Keratinocyte (primary cell): ENCODE measurements at places on chromosomes 2 and 18. TPM values are rescaled to one million over a fixed set of nuclear protein-coding genes. Genes with fewer than 3 reads are reported as not detected.

Gene C2orf80
- polyA plus RNA-seq = not detected in 3 replicates

Gene GYPC
- polyA plus RNA-seq = not detected in 3 replicates

Gene MAL
- not detected in 3 replicates for polyA plus RNA-seq

Gene GAREM1
- 2.8 to 3.8 TPM (median 3.6 TPM) in 3 replicates for polyA plus RNA-seq

Gene HES6
- polyA plus RNA-seq = 0.76 to 0.80 TPM (median 0.77 TPM) in 3 replicates

Gene C2orf15
- 0.31 to 0.75 TPM (median 0.48 TPM) in 3 replicates for polyA plus RNA-seq

Gene BCL11A
- polyA plus RNA-seq = 3.8 to 5.3 TPM (median 5.0 TPM) in 3 replicates

Gene PROM2
- 11.4 to 21.2 TPM (median 16.8 TPM) in 3 replicates for polyA plus RNA-seq

Gene NYAP2
- polyA plus RNA-seq = not detected in 3 replicates

Gene CRYGD
- polyA plus RNA-seq = not detected in 3 replicates

Gene RELCH
- polyA plus RNA-seq = 9.4 to 21.8 TPM (median 20.1 TPM) in 3 replicates

Gene MARCHF4
- polyA plus RNA-seq = 2.4 to 9.2 TPM (median 5.3 TPM) in 3 replicates

Gene C1QL2
- not detected in 3 replicates for polyA plus RNA-seq

Gene ATG9A
- 54.2 to 60.6 TPM (median 58.8 TPM) in 3 replicates for polyA plus RNA-seq

Gene MALL
- 11.1 to 80.8 TPM (median 29.0 TPM) in 3 replicates for polyA plus RNA-seq

DNA sequence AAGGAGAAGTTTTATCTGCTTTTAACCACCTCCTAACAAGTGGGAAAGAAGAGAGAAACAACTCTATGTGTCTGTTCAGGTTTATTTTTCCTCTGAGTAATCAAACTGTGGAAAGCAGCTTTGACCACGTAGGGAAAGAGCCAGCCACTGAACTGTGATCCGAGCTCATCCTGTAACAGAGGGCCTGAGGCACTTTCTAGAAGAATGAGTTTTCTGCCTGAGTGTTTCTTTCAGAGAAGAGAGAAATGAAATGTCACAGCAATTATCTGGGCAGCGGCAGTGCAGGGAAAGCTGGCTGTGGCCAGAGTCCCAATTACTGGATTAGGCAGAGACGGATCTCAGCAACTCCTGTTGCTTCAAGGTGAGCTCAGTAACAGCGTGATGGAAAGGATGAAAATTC lies 151.9 kb downstream of the CD226 start:
- DNase-seq = no peak

- DNase-seq = no peak
These were observed 3.0 kb downstream of the PIEZO2 start for GRCh38 chr18:11146238-11146946.

DNA sequence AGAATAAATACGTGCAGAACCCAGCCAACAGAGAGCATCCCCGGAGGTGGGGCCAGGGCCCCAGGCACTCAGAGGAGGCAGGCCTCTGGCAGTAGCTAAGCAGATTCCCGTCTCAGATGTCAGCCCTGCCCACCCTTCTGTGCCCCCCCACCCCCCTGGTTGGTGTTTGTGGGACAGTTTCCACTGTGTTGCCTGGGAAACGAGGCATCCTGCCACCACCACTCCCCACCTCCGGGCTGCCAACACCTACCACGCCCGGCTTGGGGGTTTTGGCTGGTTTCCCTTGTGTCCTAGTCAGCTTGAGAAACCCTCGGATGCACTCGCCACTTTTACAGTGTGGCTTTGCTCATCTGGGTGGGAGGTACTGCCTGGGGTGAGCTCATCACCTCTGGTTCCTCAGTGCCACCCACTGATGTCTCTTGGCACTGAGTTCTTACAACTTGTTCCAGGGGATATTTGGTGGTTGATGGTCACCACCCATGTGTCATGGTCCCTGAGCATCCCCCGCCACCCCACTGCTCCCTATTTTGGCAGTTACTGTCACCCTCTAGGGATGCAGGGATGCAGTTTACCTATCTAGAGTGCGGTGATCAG lies 72.4 kb upstream of the YWHAQ start:
- peak; percentile 57 for DNase-seq

GRCh38 chr2:4914551-4914950 lies 777.6 kb upstream of the SOX11 start:
- no peak for DNase-seq

GRCh38 chr18:66160007-66160406 lies 409.2 kb downstream of the CDH7 start:
- no peak for DNase-seq

DNA sequence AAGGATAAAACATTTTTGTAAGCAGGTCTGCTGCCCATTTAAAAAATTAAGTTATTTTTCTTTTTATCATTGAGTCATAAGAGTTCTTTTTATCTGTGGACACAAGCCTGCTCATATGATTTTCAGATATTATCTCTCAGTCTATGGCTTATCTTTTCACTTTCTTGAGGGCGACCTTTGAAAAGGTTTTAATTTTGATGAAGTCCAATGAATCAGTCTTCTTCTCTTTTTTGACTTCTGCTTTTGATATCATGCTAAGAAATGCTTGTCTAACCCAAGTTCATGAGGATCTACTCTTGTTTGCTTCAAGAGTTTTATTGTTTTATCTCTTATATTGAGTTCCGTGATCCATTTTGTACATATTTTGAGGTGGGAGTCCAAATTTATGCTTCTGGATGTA lies 36.5 kb downstream of the PSMD14 start:
- DNase-seq = no peak

DNA sequence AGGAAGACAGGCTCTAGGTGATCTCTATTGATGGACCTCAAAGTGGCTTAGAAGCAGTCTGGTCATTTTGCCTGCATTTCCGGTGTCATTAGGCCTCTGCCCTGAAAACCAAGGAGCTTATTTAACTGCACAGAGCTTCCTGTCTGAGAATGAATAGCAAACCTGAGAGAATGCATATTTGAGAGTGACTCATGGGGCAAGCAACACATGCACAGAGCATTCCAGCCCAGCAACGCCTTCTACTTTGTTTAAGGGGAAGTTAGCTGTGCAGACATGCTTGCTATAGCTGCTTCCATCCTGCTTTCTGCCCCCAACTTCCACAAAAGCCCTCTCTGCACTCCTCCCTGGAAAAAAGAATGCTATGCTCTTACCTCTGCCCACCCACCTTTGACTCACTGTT lies 232.8 kb downstream of the GRB14 start:
- DNase-seq = peak; percentile 30

DNA sequence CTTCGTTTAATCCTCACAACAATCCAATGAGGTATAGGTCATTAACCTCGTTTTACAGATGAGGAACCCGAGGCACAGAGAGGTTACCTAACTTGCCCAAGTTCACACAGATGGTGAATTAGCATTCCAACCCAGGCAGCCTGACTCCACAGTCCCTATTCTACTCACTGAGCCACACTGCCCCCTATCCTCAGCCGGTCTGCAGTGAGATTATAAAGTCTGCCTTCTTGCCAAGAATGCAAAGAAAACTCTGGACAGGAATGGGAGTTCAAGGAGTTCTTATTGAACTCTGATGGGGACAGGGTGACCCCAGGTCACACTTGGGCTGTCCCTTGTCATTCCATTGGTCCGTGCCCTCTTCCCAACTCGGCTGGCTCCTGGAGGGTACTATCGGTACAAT lies 118.1 kb upstream of the MSH6 start:
- no peak for DNase-seq

- no peak for DNase-seq
These were observed 1.6 kb downstream of the INHBB start for GRCh38 chr2:120347396-120348060.

DNA sequence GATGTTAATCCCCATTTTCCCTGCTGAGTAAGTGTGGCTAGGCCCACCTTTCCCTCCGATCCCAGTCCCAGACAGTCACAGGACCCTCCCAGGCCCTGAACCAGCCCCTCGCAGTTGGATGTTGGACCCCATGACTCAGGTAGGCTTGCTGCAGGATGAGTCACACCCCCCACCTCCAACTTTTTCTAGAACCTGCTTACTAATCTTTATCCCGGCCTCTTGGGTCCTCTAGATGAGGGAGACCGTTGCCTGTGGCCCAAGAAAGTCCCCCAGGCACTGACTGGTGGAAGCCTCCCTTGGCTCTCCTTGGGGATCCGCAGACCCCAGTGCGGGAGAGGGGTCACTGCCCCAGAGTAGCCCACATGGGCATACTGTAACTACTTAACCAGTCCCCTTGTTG lies 98.5 kb downstream of the SMAD7 start:
- no peak for DNase-seq

GRCh38 chr2:227870710-227871374 lies 589 bp upstream of the DAW1 start:
- DNase-seq = peak; percentile 77

GRCh38 chr2:197264332-197264731 lies 46.2 kb downstream of the ANKRD44 start:
- no peak for DNase-seq

- no peak for DNase-seq
These were observed 98.1 kb downstream of the SETBP1 start for GRCh38 chr18:44778788-44779187.

GRCh38 chr2:158772306-158773078 lies 22.6 kb upstream of the DAPL1 start:
- no peak for DNase-seq

- DNase-seq = no peak
These were observed 57.3 kb downstream of the NEDD4L start for GRCh38 chr18:58101291-58101794.

- DNase-seq = no peak
These were observed 1.4 kb downstream of the MARCHF7 start for GRCh38 chr2:159713631-159714246.

DNA sequence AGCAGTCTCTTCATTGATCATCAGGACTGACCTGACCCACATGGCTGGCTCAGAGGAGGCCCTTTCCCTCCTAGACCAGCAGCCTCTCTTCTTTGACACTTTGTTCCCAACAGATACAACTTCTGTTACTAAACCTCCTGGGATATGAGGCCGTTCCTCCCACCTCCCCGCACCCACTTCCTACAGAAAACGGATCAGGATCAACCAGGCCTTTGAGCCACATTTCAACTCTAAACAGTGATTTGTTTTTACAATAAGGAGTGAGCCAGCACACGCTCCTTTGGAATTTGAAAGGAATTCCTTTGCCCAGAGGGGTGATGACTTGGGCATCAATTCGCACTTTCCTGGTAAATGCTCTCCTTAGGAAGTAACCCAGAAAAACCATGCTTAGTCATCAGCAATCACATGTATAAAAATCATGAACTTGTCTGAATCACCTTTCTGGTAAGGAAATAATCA lies 180.4 kb downstream of the FAM124B start:
- DNase-seq = peak; percentile 92

DNA sequence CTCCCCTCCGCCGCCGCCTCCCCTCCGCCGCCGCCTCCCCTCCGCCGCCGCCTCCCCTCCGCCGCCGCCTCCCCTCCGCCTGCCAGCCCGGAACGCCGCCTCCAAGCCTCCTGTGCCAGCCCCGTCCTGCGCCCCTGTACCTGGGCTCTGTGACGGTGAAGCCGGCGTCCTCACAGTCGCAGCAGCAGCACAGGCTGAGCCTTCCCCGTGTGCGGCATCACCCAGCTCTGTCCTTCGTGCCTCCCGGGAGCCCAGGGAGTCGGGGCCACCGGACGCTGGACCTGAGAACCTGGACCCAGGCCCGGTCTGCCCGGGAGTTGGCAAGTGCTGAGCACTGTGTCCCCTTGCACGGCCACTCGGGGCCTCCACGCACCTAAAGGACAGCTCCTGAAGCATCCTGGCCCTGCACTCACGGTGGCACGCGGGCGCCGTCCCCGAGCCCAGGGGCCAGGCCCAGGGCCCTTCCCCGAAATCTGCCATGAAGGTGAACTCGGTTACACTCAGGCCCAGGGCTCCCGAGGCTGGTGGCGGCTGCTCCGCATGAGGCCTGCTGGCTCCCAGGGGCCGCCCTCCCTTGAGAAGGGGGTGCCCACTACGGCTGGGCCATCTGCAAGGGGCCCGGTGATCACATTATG lies 32.9 kb downstream of the RTP5 start:
- DNase-seq = no peak

- DNase-seq = no peak
These were observed 146.0 kb upstream of the SOX11 start for GRCh38 chr2:5546181-5546580.

DNA sequence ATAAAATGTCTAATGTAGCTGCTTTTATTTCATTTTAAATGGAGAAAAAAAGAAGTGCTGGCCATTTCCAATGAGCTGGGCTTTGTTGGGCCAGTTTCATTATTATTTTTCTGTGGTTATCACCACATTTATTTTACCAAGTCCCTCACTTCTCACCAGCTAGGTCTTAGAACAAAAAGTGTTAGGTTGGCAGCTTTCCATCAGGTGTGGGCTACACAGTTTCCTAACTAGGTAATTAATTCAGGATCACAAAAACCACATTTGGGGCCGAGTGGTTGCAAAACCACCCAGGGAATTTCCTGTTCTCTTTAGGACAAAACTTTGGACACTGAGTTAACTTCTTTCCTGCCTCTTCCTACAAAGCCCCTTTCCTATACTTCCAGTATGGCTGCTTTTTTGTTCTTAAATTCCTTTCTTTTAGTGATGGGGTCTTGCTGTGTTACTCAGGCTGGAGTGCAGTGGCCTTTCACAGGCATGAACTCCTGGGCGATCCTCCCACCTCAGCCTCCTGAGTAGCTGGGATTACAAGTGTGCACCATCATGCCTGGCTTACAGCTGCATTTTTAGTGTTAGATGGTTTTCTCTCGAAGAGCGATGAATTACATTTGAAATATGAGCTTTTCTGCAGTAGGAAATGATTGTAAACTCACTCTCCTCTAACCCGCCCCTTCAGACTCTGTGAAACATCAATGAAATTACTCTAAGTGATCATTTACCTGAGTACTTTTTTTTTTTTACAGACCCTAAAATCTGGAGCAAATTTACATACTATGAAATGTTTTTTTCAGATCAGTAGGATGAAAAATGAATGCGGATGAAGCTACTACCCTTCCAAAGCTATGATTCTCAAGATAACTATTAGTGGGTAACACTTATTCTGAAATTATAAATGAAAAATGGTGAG lies 2.6 kb upstream of the ZFP36L2 start:
- DNase-seq = no peak

- DNase-seq = no peak
These were observed 1.4 kb downstream of the UBE2F start for GRCh38 chr2:237968048-237968862.

DNA sequence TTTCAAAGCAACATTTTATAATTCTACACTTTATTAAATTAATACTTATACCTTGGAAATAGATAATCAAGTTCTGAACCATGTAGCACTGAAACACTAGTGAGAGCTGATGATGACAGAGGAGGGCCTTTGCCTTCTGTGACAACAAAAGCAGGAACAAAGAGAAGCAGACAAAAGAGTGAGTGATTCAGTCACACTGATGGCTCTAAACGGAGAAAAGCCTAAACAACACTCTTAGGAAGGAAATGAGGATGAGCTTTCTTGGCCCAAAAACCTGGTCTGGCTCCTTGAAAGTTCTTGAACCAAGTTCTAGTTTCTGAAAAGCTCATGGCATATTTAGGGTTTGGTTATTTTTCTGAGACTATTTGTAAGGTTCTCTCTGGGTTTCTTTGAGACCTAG lies 271.9 kb downstream of the DPP10 start:
- no peak for DNase-seq

- no peak for DNase-seq
These were observed 47.3 kb upstream of the ATP6V1B1 start for GRCh38 chr2:70888366-70888922.

- no peak for DNase-seq
These were observed 22.3 kb upstream of the VPS4B start for GRCh38 chr18:63444580-63444979.

- no peak for DNase-seq
These were observed 16.2 kb downstream of the MSH6 start for GRCh38 chr2:47799031-47799609.

- no peak for DNase-seq
These were observed 21.6 kb downstream of the EFEMP1 start for GRCh38 chr2:55901941-55902340.

- peak; percentile 26 for DNase-seq
These were observed 39.5 kb upstream of the SCLY start for GRCh38 chr2:238021327-238021726.
